Activated CD4-positive, alpha-beta memory T cell treated with anti-CD3 and anti-CD28 coated beads for 36 hours (primary cell): ENCODE measurements at places on chromosomes 4 and X. TPM values are rescaled to one million over a fixed set of nuclear protein-coding genes. Genes with fewer than 3 reads are reported as not detected.

GRCh38 chr4:110849461-110849860 is 226.6 kb upstream of the PITX2 start:
- no peak for DNase-seq

- DNase-seq: no peak
Observed at GRCh38 chr4:89314291-89314690, 6.7 kb upstream of the GPRIN3 start.

DNA sequence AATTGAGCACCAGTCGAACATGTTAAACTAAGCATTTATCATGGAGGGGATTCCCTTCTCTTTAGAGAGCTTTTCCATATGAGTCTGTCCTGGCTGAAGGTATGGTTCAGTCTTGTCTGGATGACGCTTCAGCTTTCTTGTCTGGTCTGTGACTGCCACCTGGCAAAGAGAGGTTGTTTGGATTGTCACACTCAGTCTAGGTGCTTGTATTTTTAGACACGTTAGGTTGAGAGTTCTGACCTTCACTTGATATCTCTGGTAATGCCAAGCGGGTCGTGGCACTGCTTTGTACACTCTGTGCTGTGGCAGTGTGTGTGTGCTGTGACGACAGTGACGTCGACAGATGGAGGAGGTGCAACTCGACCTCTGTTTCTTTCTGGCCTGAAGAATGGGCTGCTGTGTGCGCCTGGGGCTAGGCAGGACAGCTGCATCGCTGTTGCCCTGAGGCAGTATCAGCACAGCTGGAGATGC is 12.6 kb downstream of the NOCT start:
- no peak for DNase-seq

DNA sequence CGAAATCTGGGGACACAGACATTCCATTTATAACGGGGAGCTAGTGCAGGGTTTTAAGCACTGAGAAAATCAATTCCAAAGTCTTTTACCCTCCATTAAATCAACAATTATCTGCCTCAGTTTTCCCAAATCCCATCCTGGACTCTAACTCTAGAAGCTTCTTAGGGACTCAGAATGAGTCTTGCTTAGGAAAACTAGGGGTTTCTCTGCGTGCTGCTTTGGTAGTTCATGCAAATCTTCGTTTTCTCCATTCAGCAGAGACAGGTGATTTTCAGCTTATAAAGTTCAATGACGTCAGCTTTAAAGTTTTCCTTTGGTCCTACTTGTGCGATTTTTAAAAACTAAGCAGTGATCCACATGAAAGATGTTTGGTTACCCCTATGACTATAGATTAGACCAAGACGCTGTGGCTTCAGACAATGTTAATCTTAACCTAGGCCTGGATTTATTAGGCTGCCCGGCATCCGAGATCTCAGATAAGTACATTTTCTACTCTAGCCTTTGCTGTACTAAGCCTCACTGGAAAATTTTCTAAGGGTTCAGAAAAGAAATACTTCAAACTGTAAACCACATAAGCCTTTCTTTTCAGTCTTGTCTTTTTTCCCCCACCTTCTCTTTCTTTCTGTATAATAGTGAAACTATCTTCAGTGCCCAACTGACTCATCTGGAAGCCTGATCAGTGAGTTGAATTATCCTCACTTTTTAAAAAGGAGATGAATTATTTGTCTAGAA is 121.4 kb upstream of the GATB start:
- no peak for DNase-seq

The SLITRK4 gene
- not detected for total RNA-seq

The FAM9C gene
- not detected for total RNA-seq
